Left renal pelvis (tissue), 4 donors: ENCODE measurements at places on chromosomes 16 and 17.

DNA sequence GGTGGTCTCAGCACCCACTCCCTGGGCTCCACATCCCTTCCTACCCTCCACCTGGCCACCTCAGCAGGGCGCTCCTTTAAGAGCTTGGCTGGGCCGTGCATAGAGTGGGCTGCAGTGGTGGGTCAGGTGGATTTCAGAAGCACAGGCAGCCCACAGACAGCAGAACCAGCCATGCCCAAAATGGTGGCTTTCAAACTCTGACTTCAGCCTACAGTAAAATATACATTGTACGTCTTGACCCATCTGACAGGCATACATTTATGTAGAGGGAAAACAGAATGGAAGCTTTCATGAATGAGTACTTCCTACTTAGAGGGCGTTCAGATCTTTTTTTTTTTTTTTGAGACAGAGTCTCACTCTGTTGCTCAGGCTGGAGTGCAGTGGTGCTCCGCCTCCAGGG is 26.0 kb upstream of the LASP1NB start:
- no peak for DNase-seq

DNA sequence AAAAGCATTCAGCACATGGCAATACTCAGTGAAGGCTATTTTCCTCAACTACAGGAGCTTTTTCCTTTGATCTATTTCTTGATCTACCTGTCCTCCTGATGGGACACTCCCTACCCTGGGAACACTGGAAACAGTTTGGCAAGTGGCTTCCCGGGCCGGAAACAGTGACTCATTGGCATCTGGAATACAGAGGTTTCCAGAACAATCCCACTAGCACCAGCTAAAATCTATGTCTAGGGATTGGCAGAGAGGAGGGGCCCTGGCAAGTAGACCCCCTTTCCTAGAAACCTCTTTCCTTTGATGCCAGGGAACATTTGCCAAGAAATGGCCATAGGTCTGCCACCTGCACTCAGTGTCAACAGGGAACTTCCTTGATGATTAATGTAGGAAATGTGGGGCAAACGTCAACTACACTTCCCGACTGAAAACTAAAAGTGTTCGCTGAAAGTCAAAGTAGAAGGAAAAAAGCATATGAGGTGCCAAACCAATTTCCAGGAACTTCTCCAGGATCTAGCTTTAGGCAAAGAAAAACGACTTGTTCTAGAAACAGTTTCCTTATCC is 30.4 kb upstream of the FBXW10B start:
- DNase-seq: no peak

GRCh38 chr17:31738067-31738466 is 121.0 kb downstream of the COPRS start:
- DNase-seq: no peak

GRCh38 chr17:16342979-16343378 is 10.3 kb downstream of the CENPV start:
- no peak for DNase-seq

DNA sequence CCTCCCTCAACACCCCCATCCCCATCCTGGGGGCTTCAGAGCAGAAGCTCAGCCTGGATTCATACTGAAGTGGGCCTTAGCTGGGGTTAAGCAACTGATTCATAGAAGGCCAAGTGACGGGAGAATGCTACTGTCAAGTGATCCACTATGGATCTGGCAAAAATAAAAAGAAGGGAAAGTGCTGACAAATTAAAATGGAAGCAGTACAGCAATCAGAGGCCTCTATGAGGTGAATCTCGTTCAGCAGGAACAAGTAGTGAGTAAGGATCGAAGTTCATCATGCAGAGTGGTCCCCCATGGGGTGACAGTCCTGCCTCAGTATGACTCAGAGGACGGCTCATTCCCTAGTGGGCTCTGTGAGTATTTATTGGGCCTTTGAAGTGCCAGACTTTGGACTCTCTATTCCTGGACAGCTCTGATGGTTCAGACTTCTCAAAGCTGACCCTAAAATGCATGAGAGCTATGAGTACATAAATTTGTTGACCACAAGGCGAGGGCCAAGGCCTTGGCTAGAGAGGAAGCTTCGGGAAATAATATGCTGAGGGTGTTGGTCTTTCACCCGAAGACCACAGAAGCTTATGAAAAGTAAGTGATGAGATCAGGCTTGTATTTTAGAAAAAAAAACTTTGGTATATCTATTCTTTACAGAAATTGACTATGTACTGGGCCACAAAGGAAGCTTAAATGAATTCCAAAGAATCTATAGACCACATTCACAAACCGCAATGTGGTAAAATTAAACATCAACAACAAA is 5.3 kb upstream of the NSMCE1 start:
- no peak for DNase-seq

DNA sequence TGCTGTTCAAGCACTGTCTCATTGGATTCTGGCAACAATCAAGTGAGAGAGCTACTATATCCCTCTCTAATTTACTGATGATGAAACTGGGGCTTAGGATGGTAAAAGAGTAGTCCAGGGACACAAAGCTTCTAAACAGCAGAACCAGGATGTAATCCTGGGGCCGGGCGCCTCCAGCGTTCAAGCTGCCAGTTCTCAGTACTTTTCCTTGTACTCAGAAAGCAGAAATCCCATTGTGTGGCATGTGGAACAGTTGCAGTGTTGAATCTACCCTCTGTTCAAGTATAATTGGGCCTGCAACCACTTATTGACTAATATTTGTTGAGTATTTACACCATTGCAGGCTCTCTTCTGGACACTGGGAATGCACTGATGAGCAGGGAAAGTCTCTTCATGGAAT is 14.5 kb upstream of the CDH13 start:
- no peak for DNase-seq

DNA sequence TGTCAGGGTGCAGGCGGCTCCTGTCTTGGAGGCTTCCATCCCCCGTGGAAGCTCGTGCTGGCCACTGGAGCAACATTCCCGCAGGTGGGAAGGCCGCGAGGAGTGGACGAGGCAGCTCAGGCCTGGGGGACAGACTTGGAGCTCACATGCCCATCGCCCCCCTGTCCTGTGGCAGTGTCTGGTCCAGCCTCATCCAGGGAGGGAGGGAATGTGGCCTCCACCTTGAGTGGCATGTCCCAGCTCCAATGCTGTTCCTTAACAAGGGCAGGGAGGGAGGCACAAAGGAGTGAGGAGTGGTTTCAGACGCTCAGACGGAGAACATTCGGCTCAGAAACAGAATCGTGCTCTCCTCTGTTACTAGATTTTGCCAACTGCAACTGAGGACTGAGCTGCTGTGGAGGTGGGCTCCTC is 159.4 kb upstream of the CHMP6 start:
- DNase-seq: no peak

- DNase-seq: no peak
Measured at GRCh38 chr17:73141411-73141810, 23.4 kb upstream of the SSTR2 start.

- no peak for DNase-seq
Measured at GRCh38 chr16:79430191-79430678, 170.3 kb downstream of the MAF start.

- DNase-seq: no peak
Measured at GRCh38 chr17:65519462-65519861, 42.0 kb downstream of the AXIN2 start.
